ENCODE measurements at places on chromosomes 4 and X. TPM values are rescaled to one million over a fixed set of nuclear protein-coding genes. Genes with fewer than 3 reads are reported as not detected.

- no peak overlapping the region for H3K27ac ChIP-seq
- no peak overlapping the region for H3K4me3 ChIP-seq
- no peaks in the 10 kb centered on the region for H3K27me3 ChIP-seq
- no peaks in the 10 kb centered on the region for H3K36me3 ChIP-seq
Observed at GRCh38 chrX:110962451-110962850, 133.5 kb upstream of the PAK3 start.

DNA sequence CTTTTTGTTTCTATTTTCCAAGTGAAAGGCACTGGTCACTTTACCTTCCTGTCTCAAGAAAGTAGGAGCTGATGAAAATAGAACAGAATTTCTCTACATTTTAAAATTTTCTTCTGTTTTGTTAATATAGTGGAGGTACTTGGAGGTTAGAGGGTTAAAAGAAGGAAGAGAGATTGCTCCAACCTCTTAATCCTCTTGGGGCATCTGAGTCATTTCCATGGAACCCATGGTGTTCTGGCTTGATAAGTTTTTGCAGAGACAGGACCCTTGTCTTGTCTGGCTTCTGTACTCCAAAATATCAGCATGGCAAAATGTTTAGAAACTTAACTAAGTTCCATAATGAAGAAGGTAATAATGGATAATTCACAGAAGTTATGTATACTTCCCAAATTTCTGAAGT lies 727.2 kb downstream of the C4orf33 start:
- no peak for DNase-seq
- no peaks in the 10 kb centered on the region for H3K27me3 ChIP-seq
- H3K4me1 ChIP-seq = no peaks in the 10 kb centered on the region
- H3K4me3 ChIP-seq = no peak overlapping the region

DNA sequence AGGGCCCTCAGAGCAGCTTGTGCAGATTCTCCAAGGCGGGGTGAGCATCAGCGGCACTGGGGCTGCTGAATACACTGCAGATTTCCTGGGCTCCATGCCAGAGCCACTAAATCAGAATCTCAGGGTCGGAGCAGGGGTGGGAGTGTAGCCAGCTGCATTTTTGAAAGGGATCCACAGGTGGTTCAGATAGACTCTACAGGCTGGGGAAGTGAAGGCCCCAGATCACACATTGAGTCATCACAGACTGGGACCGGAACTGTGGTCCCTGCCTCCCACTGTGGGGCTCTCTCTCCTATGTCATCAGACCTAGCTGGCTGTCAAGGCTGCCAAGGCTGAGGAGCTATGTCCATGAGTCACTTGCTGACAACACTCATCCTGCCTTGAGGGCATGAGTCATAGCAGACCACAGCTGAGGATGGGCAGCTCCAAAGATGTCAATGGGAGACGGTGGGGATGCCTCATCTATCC lies 162.3 kb upstream of the MAMLD1 start:
- H3K36me3 ChIP-seq = no peaks in the 10 kb centered on the region
- H3K27me3 ChIP-seq = no peaks in the 10 kb centered on the region
- no peaks in the 10 kb centered on the region for H3K4me1 ChIP-seq
- no peak overlapping the region for H3K27ac ChIP-seq
- DNase-seq = peak; percentile 8
- H3K4me3 ChIP-seq = no peak overlapping the region

GRCh38 chr4:69800599-69800998 lies 40.2 kb upstream of the SULT1B1 start:
- H3K36me3 ChIP-seq = no peaks in the 10 kb centered on the region
- no peak for DNase-seq
- no peaks in the 10 kb centered on the region for H3K4me1 ChIP-seq
- no peaks in the 10 kb centered on the region for H3K27me3 ChIP-seq

IL13RA1 gene
- total RNA-seq = 51.1 TPM

GRCh38 chr4:175705407-175705806 lies 106.7 kb downstream of the GPM6A start:
- H3K4me1 ChIP-seq = no peaks in the 10 kb centered on the region
- H3K27me3 ChIP-seq = no peaks in the 10 kb centered on the region
- H3K36me3 ChIP-seq = no peaks in the 10 kb centered on the region
- no peak overlapping the region for H3K27ac ChIP-seq
- no peak for DNase-seq

DNA sequence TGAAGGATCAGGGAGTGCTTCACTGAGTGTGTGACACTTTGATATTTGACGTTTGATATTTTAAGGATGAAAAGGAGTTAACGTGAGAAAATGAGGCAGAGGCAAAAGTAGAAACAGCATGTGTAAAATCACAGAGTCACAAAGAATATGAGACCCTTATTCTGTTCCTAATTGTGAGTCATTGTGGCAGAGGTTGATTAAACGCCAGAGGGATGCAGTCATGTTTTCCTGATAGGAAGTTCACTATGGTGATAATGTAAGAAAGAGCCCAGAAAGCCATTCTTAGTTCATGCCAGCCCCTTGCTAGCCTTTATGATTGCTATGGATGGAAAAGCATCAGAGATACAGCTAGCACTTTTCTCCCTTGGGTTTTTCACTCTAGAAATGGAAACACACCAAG lies 33.5 kb upstream of the IGSF1 start:
- no peaks in the 10 kb centered on the region for H3K36me3 ChIP-seq
- H3K4me3 ChIP-seq = no peak overlapping the region
- DNase-seq = no peak
- no peak overlapping the region for H3K27ac ChIP-seq
- H3K27me3 ChIP-seq = no peaks in the 10 kb centered on the region

GYPA gene
- total RNA-seq = not detected

GRCh38 chr4:183984566-183984965 lies 79.5 kb downstream of the STOX2 start:
- no peaks in the 10 kb centered on the region for H3K36me3 ChIP-seq
- H3K4me3 ChIP-seq = no peak overlapping the region
- no peak for DNase-seq
- no peaks in the 10 kb centered on the region for H3K27me3 ChIP-seq
- no peak overlapping the region for H3K27ac ChIP-seq

GRCh38 chr4:24690436-24690835 lies 104.9 kb upstream of the SOD3 start:
- no peaks in the 10 kb centered on the region for H3K27me3 ChIP-seq
- no peak overlapping the region for H3K27ac ChIP-seq

GRCh38 chr4:8523175-8523574 lies 57.0 kb upstream of the GPR78 start:
- no peaks in the 10 kb centered on the region for H3K4me1 ChIP-seq
- no peaks in the 10 kb centered on the region for H3K27me3 ChIP-seq

VMA21 gene
- total RNA-seq = 55.3 TPM

DNA sequence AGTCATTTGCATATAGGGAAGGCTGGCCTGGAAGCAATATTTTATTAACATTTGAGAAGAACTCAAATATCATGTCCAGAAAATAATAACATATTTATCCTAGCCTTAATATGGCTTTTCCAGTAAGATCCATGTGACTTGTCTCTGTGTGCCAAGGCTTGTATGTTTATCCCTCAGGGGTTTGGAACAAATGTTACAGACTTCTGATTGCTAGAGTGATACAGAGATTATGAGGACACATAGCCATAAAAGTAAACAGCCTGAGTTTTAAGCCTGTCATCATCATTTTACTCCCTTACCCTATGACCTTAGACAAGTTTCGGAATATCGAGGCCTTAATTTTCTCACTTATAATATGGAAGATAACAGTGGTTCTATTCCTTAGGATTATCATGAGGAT lies 338.1 kb downstream of the GPAT3 start:
- H3K27ac ChIP-seq = no peak overlapping the region
- no peaks in the 10 kb centered on the region for H3K36me3 ChIP-seq
- DNase-seq = no peak
- H3K4me3 ChIP-seq = no peak overlapping the region
- H3K27me3 ChIP-seq = no peaks in the 10 kb centered on the region

GRCh38 chr4:154164931-154165839 lies 326.4 kb downstream of the DCHS2 start:
- H3K27ac ChIP-seq = no peak overlapping the region
- no peaks in the 10 kb centered on the region for H3K27me3 ChIP-seq
- H3K4me1 ChIP-seq = no peaks in the 10 kb centered on the region
- no peak overlapping the region for H3K4me3 ChIP-seq
- DNase-seq = no peak
- no peaks in the 10 kb centered on the region for H3K36me3 ChIP-seq
